CD4-positive, alpha-beta memory T cell (primary cell): ENCODE measurements at places on chromosomes 3 and 15.
A peak's percentile ranks its signal among the peaks of the same experiment; 100 is the strongest.

GRCh38 chr3:185555860-185556347 lies 3.5 kb upstream of the LIPH start:
- no peak for DNase-seq

DNA sequence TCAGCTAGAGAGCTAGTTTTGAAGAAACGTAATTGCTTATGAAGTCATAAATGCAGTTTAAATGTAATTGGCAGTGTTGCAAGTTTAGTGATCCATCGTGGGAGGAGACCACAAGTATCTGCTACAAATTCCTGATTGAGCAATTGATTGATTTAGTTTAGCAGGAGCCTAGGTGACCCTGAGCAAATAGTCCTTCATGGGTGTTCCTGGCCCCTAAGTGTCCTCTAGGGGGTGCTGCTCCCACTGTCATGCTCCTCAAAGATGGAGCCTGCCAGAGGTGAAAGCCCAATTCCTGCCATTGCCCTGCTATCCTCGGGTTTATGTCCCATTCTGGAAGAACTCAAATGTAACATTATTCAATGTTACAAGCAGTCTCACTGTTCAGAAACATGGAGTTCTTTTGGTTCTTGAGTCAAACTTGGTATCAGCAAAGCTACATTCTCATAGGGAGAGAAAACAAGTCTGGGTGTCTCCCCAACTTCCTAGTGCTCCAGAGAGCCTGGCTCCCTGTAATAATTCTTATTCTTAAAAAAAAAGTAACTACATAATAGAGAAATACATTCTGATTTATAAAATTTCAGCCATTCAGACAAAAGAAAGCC lies 29.8 kb upstream of the SENP5 start:
- DNase-seq = peak; percentile 71

GRCh38 chr15:59689626-59690236 lies 611 bp upstream of the BNIP2 start:
- DNase-seq = peak; percentile 73

- DNase-seq = no peak
Measured at GRCh38 chr3:11481556-11481955, 162.2 kb downstream of the VGLL4 start.

DNA sequence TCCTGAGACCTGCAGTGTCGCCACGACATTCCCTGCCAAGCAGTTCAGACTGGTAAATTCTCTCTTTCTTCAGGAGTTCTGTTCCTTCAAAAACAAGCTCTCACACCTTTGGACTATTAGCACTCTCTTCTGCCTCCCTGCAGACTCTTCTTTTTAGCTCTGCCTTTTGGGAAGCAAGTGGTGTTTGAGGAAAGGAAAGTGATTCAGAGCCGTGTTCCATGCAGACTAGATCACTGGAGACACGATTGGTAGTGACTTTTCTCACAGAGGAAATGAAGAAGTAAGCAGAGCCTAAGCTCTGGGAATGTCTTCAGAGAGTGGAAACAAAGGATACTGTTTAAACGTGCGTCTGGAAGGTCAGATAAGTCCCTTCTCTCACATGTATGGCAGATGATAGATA lies 270.6 kb upstream of the TPRG1 start:
- no peak for DNase-seq

GRCh38 chr15:33161209-33161608 lies 33.3 kb downstream of the FMN1 start:
- DNase-seq = no peak

DNA sequence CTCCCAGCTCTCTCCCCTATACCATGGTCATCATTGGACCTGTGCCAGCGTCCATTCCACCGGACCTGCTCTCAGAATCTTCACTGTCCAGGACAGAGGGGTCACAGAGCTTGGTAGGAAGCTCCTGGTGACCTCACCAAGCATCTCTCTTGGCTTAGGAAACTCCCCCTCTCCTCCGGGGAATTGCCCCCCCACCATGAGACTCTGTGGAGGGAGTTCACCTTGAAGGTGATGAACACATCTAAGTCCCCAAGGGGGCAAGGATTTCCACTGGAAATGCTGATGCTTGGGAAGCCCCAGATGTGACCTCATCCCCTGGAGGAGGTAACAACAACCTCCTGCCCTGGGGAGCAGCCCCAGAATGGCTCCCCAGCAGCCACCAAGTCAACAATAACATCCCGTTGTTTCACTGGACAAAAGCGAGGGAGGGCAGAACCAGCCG lies 3.2 kb downstream of the SEMA7A start:
- no peak for DNase-seq

DNA sequence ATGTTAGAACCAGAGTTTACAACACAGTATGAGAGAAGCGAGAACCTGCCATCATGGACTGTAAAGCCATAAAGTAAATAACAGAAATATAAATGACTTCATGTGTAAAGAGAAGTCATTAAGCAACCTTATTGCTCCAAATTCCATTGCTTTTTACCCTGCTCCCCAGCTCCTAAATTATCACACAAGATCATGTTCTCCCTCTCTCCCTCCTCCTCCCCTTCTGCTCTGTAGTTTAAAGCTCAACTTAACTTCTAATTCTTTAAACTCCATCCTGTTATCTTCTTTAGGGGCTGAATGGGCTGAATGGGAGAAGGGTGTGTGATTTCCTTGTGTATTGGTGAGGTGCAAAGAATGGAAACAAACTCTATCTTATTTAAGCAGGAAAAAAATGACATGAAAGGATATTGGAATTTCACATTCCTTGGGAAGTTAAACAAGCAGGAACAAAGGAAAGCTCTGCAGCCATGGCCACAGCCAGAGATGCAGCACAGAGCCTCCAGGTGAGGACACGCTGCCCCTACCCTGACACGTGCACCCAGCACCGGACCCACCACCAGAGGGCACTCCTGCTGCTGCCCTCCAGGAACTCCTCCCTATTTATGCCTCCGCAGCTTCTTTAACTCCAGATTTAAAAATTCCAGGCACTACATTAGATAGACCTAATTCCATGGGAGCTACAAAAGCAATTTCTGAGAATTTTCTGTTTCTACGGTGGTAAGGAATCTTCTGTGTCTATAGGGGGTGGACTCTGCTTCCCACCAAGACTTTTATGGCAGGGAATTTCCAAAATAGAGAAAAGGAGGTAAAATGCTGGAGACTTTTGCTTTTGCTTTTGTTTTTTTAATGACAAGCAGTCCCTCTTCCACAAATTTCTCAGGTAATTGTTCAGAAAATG lies 76.9 kb upstream of the ABI3BP start:
- DNase-seq = peak; percentile 57

- DNase-seq = no peak
Measured at GRCh38 chr3:159837725-159838124, 150.9 kb upstream of the IL12A start.

DNA sequence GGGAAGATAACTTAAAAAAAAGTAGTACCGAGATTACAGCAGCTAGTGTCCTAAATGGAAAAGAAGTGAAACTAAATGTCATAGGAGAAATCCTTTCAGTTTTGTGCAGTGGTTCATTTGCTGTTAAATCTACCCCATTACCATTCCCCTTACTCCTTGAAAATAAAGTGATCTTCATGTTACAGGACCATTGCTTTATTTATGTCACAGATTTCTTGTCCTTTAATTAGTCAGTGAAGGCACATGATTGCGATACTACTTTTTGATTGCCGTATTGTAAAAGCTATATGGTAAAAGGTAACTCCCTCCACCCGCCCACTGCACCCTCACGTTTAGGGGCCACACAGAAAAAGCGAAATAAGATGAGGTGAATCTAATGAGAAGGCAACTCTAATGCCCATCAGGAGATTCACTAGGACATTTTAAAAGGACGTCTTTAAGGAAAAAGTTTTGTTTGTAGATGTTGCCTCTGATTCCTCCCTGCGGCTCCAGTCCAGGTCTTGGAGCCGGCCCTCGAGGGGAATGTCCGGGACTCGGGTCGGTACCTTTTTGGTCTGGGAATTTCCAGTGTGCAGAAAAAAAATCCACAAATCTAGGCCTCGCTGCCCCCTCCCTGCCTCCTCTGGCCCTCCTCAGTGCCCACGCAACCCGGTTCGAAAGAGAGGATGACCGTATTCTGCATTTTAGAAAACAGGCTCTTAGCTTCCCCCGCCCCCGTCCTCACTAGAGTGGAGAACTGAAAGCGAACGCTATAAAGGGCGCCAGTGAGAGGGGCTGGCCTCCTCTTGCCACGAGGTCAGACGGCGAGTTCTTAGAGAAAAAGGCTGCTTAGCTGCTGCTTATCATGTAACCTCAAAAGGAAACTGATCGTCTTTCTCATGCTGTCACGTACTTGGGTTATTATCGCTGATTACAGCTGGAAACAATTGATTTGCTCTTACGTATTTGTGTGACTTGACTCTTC lies 21.8 kb upstream of the NFKBIZ start:
- peak; percentile 80 for DNase-seq

GRCh38 chr3:18951333-18951732 lies 197.0 kb upstream of the KCNH8 start:
- no peak for DNase-seq

- no peak for DNase-seq
Measured at GRCh38 chr3:170739410-170739809, 130.6 kb downstream of the RPL22L1 start.

DNA sequence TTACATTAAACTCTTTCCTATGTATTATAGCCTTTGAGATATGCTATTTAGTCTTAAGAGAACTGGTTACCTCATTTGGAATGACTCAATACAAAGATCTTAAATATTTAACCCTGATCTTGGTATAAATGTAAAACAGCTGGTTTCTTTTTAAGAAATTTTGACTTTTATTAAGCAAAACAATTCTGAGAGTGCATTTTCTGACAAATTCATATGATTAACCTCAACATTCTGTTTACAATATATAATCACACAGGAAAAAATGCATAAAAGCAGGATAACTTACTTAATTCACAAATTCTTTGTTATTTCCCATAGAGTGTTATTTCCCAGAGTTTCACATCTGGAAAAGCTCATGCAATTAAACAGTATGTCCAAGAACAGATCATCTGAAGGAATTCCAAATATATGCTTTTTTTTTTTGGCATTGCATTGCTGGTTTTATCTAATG lies 400.4 kb upstream of the THBS1 start:
- DNase-seq = no peak

GRCh38 chr3:71723452-71724170 lies 1.6 kb downstream of the EIF4E3 start:
- peak; percentile 77 for DNase-seq

DNA sequence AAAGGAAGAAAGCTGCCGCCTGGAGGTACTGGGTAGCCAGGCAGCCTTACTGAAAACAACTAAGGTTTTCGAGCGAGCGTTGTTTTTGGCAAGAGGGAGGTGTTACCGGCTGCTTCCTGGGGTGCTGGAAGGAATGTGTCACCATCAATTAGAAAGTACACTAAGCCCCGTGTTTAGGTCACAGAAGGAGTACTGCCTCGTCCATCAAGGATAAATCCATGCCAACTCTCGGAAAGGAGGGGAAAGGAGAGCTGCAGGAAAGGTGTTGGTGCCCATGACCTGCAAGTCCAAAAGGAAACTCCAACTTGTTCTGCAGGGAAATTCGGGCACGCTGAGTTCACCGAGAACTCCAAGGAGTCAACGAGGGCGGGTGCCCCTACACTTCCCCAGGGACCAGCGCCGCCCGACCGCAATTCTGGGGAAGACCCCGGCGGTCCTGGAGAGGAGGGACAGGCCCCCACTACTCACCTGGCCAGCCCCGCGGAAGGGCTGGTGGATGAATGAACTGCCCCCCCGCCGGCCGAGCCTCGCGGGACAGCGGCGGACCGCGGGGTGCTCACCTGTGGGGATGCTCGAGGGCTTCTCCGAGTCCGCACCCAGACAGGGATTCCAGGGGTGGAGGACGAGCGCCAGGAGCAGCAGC lies 542 bp downstream of the PLOD2 start:
- no peak for DNase-seq

DNA sequence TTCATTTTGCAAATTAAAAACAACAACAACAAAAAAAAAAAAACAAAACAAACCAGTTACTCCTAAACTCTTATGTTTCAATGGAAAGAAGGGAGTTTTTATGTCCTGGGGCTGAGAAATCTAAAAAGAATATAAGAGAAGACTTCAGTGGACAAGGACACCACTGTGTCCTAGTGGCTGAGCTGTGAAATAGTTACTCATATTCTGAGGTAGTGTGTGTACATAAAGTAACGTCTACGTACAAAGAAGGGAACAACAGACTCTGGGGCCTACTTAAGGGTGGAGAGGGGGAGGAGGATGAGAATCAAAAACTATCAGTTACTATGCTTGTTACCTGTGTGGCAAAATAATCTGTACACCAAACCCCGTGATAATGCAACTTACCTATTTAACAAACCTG lies 6.0 kb upstream of the TP53BP1 start:
- DNase-seq = no peak

GRCh38 chr3:43883729-43884396 lies 193.1 kb downstream of the ABHD5 start:
- no peak for DNase-seq

- no peak for DNase-seq
Measured at GRCh38 chr3:197149-197827, 725 bp downstream of the CHL1 start.

DNA sequence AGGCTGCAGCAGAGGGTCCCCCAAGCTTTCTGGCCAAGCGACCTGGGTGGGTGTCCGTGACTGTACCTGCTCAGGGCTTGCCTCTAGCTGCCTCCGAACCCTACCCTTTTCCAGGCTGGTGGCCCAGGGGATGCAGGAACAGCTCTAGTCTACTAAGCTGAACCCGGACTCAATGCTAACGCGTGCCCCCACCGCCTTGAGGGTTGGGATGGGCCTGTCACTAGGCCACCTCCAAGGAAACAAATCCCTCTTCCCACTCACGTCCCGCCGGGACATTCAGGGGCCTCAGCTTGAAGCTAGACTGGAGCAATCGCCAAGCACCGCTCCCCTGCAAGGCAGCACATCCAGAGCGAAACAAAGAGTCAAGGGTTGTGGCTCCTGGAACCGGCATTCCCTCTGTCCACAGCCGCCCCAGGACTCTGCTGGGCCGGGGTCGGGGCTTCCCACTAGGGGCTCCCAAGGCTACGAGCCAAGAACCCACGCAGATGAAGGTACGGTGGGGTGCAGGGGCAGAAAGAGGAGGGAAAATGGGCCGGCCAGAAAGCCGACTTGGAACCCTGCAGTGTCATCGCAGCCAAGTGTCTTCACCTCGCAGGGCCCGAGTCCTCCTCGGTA lies 2.9 kb downstream of the FBXL22 start:
- peak; percentile 59 for DNase-seq

GRCh38 chr3:5198986-5199731 lies 11.7 kb downstream of the EDEM1 start:
- no peak for DNase-seq

DNA sequence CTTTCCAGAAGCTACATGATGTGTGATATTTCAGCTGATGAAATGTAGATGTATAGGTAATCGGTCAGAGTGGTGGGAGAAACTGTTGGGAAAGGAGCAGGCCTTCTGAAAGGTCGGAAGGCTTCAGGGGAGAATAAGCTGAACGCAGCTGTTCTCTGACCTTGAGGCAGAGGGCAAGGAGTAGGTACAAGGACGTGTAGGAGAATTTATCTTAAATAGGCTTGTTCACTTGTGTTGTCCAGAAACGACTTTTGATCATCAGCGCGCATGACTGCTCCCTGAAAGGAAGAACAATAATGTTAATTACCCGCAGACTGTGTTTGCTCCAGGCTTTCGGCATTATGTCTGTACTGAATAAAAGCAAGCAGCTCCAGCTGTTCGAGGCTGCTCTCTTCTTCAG lies 39.6 kb downstream of the GPR160 start:
- no peak for DNase-seq

GRCh38 chr3:9859530-9860025 lies 15.8 kb upstream of the RPUSD3 start:
- no peak for DNase-seq
